ENCODE measurements at places on chromosomes 7 and 10.

GRCh38 chr7:11737723-11738122, 94.3 kb downstream of the THSD7A start:
- DNase-seq: no peak

- DNase-seq: no peak
Observed at GRCh38 chr7:128168667-128169210, 72.3 kb upstream of the LEP start.

DNA sequence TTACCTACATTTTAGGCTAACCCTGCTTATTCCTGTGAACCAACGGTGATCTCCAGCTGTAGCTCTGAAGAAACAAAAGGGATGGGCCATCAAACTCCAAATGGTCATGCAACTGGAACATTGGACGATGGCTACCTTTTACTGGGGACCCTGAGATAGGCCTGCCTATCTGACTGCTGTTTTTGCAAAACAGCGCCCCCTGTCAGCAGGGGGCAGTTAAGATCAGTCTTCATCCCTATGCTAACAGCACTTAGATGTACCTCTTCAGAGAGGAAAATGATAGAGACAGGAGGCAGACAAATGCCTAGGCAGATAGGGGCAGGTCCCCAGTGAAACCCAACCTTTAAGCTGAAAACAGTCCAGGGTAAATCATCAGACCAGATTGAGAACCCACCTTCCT, 1085.4 kb upstream of the SORCS1 start:
- DNase-seq: no peak

DNA sequence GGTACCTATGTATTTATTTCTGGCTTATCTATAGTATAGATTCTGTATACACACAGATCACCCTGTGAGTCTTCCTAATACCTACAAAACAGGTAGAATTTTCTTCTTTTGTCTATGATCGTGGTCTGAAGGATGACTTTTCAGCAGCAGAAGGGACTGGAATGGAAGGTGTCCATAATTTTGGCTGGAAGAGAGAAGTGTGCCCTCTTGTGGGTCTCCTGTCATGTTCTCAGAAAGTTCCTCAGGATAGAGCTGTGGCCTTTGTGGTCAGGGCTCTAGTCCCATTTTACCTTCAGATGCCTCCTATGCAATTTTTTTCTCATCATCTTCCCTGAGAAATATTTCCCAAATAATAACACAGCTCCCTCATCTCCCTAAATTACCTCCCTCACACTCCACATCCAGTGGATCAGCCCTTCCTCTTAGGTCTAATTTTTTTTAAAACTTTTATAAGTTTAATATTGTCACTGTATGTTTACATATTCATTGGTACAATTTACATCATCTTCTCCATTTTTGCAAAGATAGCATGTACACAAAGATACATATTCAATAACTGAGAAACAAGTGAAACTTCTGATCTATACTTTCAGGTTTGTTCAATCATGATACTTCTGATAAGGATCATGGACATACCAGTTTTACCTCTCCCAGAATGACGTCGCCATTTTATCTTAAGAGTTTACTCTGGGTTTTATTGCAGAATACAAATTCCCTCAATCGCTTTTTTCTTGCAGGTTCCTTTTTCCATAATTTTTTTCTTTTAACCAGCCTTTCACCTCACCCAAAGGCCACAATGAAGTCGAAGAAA, 112.7 kb downstream of the REEP3 start:
- DNase-seq: no peak

GRCh38 chr10:74930965-74931364, 104.6 kb downstream of the KAT6B start:
- no peak for DNase-seq

- no peak for DNase-seq
Observed at GRCh38 chr7:1539181-1539881, 8.8 kb downstream of the MAFK start.

DNA sequence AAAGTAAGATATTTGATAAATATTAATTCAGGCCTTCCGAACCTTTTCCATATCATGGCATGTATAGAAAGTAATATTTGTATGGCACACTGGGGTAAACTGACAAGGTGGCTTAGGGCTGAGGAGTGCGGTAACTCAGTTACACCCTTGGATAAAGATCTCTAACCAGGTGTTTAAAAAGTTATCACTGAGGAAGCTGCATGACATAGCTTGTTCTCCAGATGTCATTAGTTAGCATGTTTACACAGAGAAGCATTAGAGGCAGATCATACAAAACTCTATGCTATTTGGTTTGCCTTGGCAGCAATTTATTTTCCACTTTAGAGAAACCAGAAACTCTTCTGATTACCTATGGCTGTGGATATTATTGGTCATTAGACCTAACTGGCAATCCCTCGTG, 118.2 kb downstream of the ST7 start:
- DNase-seq: no peak

DNA sequence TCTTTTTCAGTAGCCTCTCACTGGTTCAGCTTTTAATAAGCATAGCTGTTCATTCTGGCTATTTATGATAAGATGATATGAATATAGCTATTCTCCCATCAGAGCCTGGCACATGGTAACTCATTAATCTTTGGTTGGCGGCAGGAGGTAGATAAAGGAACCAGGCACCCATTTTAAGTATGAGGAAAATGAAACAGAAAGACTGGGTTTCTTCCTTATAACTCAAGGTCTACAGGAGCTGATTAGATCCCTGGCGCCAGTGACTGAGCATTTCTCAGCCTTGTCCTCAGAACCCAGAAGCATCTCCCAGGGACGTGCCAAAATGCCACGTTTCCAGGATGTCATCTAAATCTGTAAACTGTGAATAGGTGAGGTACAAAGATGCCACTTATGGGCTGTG, 141.9 kb downstream of the TCF7L2 start:
- DNase-seq: no peak

GRCh38 chr10:88116481-88116880, 253.1 kb downstream of the PTEN start:
- no peak for DNase-seq

GRCh38 chr7:46622251-46622650, 701.2 kb upstream of the IGFBP3 start:
- no peak for DNase-seq

DNA sequence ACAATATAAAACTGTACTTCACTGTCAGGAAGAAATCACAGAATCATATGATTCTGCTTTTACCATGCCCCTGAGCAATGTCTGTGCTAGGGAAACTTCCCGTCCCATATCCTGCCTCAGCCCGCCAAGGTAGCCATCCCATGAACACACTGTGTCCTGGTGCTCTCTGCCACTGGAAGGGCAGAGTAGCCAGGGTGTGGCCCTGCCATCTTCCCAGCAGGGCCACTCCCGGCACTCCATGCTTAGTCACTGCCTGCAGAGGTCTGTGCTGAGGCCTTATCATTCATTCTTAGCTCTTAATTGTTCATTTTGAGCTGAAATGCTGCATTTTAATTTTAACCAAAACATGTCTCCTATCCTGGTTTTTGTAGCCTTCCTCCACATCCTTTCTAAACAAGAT, 31.8 kb downstream of the AP3M1 start:
- no peak for DNase-seq

- DNase-seq: no peak
Observed at GRCh38 chr7:106979551-106980357, 64.8 kb upstream of the PRKAR2B start.

DNA sequence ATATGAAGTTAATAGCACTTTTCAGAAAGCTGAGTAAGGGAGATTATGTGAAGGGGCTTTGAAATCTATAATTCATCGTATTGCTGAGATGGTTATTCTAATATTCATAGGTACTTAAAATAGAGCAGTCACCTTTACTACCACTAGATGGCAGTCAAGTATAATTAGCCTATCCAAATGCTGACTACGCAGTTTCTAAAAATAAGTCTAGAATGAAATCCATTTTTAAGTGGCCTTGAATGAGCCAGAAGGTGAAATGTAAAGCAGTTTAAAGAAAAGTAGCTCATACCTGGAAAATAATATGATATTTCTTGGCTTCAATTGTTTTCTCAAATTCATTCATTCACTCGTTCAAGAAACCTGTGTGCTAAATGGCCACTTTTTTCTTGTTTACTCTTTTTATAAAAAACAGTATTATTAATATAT, 1277.1 kb downstream of the GATA3 start:
- no peak for DNase-seq

- DNase-seq: no peak
Observed at GRCh38 chr10:1488970-1489548, 248.3 kb downstream of the ADARB2 start.

DNA sequence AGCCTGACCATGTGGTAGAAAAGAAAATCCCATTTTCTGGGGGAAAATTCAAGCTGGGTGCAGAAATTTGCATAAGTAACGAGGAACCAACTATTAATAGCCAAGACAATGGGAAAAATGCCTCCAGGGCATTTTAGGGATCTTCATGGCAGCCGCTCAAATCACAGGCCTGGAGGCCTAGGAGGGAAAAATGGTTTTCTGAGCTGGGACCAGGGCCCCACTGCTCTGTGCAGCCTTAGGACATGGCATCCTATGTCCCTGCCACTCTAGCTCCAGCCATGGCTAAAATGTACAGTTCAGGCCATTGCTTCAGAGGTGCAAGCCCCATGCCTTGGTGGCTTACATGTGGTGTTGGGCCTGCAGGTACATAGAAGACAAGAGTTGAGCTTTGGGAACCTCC, 459.0 kb downstream of the PCDH15 start:
- no peak for DNase-seq

GRCh38 chr10:74969093-74969492, 142.4 kb upstream of the SAMD8 start:
- no peak for DNase-seq

Measured in activated CD8-positive, alpha-beta memory T cell treated with anti-CD3 and anti-CD28 coated beads for 1 hour (primary cell).